ENCODE measurements at places on chromosomes 3 and 15.

- no peak for DNase-seq
Observed at GRCh38 chr15:77538793-77539497, 93.8 kb downstream of the LINGO1 start.

- peak; percentile 50 for DNase-seq
Observed at GRCh38 chr3:19146685-19147650, 1.3 kb upstream of the KCNH8 start.

DNA sequence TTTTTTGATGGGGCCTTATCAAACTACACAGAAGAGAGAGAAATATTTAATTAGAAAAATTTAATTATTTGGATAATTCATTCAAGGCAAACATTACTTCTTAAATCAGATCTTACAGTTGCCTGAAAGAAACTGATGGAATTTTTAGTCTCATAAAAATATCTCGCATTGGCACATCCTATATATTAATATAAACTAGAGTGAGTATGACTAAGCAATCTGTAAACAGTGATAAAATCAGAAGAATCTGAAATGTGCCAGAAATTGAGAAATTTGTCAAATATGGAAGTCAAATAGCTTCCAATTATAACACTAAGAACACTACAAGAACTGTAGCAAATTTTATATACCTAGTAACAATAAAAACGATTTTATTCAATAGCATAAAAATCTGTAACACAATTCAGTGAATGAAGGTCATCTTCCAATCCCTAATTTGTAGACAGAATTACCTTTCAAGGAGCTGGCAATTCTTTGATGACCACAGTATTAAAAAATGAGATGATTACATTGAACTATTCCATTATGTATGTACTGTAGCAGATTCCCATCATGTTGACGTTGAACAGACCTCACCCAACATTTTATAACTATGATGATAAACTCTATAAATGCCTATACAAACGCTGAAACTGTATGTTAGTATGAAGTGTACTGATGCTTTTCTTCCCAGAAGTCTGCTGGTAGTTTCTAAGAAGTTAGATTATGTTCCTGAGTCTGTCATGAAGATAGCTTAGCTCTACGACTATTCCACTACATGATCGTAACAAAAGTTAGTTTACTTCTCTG is 63.0 kb downstream of the ALDH1A2 start:
- no peak for DNase-seq

DNA sequence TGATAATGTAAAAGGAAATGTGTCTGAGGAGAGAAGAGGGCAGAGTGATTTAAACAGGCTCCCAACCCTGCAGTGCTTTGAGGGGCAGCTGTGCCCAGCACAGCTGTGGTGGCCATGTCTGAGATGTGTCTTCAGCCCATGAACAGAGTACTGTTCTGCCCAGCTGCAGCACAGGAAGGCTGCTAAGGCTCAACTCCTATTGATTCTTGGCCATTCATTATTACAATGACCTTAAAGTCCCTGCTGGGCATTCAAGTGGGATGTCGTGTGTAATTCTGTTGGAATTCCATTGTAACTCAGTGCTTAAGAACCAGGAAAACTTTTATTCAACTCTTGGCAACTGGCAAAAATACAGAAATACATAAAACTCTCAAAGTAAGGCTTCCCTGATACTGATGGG is 229.3 kb downstream of the MCTP2 start:
- DNase-seq: no peak

DNA sequence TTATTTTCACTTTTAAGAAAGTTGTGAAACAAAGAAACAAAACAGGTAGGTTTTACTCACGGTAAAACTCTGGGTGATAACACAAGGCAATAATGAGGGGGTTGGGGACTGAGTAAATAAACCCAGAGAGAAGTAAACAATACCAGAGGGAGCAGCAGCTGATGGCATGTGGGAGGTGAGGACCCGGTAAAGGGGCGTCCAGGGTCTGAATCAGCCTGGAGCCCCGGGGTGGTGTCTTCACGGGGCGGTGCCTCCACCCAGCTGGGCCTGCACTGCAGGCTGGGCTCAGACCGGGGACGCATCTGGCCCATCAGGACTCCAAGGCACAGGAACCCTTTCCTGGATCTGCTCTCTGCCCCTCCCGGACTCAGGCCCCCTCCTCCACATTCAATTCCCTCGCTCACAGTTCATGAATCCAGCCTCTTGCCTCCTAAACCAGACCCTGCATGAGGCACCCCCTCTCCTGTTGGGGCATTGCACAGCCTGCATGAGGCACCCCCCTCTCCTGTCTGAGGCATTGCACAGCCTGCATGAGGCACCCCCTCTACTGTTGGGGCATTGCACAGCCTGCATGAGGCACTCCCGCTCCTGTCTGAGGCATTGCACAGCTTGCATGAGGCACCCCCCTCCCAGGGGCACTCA is 73.9 kb upstream of the MFGE8 start:
- DNase-seq: no peak

GRCh38 chr3:74267588-74268184 is 346.8 kb downstream of the CNTN3 start:
- peak; percentile 48 for DNase-seq

DNA sequence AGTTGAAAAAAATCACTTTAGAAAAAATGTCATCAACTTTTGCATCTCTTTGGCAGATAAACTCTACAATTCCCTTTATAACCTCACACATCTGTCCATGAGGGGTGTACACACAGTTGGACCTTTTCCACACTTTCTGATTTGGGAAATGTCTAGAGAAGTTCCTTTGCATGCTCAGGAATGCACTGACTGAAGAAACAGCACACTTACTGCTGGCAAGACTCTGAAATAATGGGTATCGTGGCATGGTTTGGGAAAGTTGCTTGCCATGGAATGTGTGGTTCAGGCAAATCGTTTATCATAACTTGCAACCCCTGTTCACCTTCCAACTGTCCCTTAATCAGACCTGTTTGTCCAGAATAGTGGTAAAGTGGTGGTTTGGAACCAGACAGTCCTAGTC is 135.3 kb upstream of the TGFBR2 start:
- no peak for DNase-seq

DNA sequence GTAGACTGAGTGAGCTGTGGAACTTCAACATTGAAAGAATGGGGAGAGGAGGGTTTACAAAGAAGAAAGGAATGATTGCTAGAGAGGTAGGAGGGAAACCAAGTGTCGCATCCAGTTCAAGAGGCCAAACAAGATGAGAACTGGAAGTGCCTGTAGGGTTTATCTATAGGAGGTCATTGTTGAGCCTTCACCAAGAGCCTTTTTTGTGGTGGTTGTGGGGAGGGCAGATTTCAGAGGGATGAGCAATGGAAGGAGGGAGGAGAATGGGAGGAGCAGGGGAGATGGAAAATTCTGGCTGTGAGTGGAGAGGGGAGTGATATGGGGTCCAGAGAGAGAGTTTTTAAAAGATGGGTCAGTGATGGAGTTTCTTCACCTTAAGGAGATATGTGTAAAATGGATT is 8.5 kb downstream of the PDIA5 start:
- no peak for DNase-seq
